ENCODE measurements at places on chromosomes 12 and 14. TPM values are rescaled to one million over a fixed set of nuclear protein-coding genes. Genes with fewer than 3 reads are reported as not detected.

DNA sequence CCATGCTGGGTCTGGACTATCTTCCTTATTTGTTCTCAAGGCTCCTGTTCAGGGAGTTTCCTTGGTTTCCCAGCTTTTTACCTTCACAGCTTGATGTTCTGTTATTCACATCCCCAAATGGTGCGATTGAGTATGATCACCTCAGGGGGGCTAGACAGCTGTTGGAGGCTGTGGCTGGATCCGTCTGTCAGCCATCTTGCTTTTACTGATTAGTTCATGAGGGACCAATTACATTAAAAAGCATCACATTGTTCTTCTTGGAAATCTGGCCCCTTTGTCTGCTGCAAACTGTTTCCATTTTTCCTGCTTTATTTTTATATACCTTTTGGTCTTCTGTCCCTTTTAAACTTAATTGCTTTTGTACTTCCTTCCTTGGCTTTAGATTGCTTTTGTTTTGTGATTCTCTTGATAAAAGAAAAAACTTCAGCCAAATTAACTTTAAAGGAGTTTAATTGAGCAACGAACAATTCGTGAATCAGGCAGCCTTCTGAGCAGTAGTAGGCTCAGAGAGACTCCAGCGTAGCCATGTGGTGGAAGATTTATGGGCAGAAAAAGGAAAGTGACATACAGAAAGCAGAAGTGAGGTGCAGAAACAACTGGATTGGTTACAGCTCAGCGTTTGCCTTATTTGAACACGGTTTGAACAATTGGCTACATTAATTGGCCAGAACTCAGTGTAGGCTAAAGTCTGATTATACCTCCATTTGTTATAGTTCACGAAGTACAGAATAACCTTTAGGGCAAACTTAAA lies 208.7 kb downstream of the AEBP2 start:
- no peak overlapping the region for H3K27ac ChIP-seq
- no peak for DNase-seq
- H3K4me3 ChIP-seq: no peak overlapping the region
- H3K36me3 ChIP-seq: no peaks in the 10 kb centered on the region
- H3K27me3 ChIP-seq: no peaks in the 10 kb centered on the region

DNA sequence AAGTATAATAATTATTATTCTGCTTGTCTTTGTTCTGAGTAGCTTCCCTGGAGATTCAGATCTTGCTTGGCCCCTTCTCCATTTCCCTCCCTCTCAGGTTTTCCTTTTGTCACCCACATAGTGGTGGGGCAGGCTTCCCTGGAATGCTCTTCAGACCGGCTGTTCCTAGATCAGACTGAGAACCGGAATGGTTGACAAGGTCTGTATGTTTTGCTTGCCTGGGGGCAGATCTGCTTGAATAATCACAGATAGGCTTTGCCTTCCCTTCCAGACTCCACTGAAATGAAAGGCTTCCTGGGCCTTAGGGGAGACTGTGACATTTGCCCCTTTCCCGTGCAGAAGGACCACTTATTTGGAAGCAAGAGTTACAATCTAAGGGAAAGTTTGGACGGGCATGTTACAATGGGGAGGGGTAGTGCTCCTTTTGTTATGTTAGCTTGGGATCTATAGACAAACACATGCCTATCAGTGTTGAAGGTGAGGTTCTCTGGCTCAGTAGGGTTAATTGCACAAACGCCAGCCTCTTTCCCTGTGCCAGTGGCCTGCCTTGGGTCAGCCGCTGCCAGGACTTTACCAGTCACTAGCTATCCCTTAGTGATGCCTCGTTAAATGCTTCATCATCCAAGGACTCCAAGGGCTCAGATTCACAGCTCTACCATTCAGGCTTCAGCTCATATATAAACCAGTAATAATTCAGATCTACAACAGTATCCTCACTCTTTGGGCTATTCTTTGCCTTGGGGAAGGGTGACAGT lies 178.6 kb downstream of the SNAPC1 start:
- DNase-seq: no peak
- no peaks in the 10 kb centered on the region for H3K36me3 ChIP-seq
- peaks cover 19% of the 10 kb centered on the region for H3K27me3 ChIP-seq
- H3K4me3 ChIP-seq: no peak overlapping the region
- no peaks in the 10 kb centered on the region for H3K4me1 ChIP-seq

- H3K4me1 ChIP-seq: peaks cover 14% of the 10 kb centered on the region
- peaks cover 3% of the 10 kb centered on the region for H3K36me3 ChIP-seq
- DNase-seq: no peak
Measured at GRCh38 chr12:49093792-49094159, 825 bp downstream of the DHH start.

The TTC9 gene
- total RNA-seq: not detected

The PLBD1 gene
- 0.51 TPM for total RNA-seq

DNA sequence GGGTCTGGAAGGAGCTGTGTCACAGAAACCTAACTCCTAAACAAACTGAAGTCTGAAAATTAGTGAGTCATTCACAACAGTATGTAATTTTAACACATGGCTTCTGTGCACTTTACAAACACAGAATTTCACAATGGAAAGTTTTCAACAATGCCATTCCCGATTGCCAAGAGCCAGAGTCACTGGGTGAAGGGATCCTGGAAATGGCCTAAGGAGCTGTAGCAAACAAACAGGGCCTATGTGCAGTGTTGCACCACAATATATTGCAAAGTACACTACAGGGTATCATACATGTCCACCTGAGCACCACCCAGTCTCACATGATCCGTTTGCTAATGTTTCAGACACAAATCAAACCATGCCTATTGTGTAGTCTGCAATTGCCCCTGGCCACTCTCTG lies 184.7 kb upstream of the OTX2 start:
- no peaks in the 10 kb centered on the region for H3K4me1 ChIP-seq
- no peaks in the 10 kb centered on the region for H3K36me3 ChIP-seq
- no peak overlapping the region for H3K4me3 ChIP-seq
- no peak overlapping the region for H3K27ac ChIP-seq
- no peak for DNase-seq
- H3K27me3 ChIP-seq: no peaks in the 10 kb centered on the region

The RNASE7 gene
- total RNA-seq: not detected

DNA sequence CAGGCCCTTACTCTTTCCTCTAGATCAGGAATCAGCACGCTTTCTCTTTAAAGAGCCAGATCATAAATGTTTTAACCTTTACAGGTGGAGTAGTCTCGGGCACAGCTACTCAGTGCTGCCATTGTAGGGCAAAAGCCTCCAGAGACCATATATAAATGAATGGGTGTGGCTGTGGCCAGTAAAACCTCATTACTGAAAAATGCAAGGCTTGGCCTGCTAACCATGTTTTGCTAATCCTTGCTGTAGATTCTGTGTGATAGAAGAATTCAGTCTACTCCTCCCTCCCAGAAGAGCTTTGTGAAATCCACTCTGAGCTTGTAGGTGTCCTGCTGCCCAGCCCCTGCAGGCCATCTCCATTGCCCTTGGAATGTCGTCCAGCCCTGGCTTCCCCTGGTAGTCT lies 58.1 kb downstream of the HSP90AA1 start:
- DNase-seq: peak; percentile 90

DNA sequence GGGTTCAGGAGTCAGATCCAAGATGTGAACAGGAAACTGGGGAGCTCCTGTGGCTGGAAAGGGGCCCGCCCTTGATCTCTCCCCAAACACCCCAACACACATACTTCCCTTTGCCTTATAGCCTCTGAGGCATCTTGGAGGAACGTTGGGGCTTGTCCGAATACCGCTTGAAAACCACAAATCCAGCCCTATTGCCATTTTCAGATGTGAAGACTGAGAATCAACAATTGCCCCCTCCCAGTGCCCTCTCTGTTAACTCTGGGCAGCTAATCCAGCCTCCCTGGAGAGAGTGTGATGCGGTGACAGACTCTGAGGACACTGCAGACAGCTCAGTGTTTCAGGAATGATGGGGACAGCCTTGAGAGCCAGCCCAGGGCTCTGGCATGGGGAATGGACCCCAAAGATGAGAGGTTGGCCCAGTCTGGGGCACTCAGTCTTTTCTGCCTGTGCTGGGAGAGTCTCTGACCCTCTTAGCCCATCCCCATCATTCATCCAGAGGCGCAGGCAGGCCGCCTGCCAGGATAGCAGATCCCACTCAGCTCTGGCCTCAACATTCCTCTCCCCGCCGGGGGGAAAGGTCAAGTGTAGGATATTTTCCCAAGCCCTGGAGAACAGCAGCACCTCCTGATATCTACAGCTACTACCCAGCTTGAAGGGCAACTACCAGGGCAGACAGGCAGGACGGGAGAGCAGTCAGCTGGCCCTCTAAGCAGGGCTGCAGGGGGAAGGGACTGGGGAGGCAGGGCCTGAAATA lies 24.6 kb upstream of the LTBP2 start:
- H3K27me3 ChIP-seq: no peaks in the 10 kb centered on the region
- H3K36me3 ChIP-seq: no peaks in the 10 kb centered on the region
- peaks cover 22% of the 10 kb centered on the region for H3K4me1 ChIP-seq
- no peak overlapping the region for H3K27ac ChIP-seq
- no peak overlapping the region for H3K4me3 ChIP-seq

GRCh38 chr12:132243596-132244310 lies 85.6 kb downstream of the GALNT9 start:
- no peaks in the 10 kb centered on the region for H3K4me1 ChIP-seq
- peaks cover 9% of the 10 kb centered on the region for H3K27me3 ChIP-seq
- H3K27ac ChIP-seq: no peak overlapping the region
- no peak for DNase-seq

GRCh38 chr12:1779783-1780182 lies 40.6 kb upstream of the LRTM2 start:
- no peak overlapping the region for H3K4me3 ChIP-seq
- H3K36me3 ChIP-seq: no peaks in the 10 kb centered on the region
- H3K27ac ChIP-seq: no peak overlapping the region
- peak; percentile 45 for DNase-seq
- peaks cover 45% of the 10 kb centered on the region for H3K4me1 ChIP-seq
